NCI-H2081 (cell line): ENCODE measurements at places on chromosomes 6 and 20.

- no peak for DNase-seq
These were observed 134.0 kb downstream of the PDE7B start for GRCh38 chr6:135985471-135985870.

GRCh38 chr6:37137201-37138090, 32.5 kb upstream of the PIM1 start:
- DNase-seq = no peak

GRCh38 chr6:38173909-38174308, 354.4 kb downstream of the ZFAND3 start:
- no peak for DNase-seq

- DNase-seq = no peak
These were observed 130.3 kb upstream of the PDE10A start for GRCh38 chr6:165793287-165793825.

DNA sequence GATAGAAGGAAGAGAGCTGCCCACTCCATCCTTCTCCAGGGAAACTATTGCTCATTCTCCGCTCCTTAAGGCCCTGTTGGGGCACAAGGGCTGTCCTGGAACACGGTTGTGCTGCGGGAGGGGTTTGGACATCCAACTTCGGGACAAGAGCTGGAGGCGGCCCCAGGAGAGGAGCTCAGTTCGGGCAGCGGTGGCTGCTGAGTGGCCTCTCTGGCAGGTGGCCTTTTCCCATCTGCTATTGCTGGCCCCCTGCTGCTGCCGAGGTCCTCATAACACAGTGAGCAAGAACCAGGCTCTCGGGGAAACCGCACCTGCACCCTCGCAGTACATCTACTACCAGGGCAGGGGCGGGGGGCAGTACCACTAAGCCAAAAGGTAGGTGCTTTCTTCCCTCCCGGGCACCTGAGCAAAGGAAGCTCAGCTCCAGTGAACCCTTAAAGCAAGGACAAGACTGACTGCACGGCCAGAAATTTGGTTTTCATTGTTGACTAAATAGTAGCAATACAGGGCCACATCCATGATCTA, 63.7 kb downstream of the PSMG4 start:
- DNase-seq = no peak

- DNase-seq = no peak
These were observed 59.3 kb upstream of the ZNF217 start for GRCh38 chr20:53652859-53653517.

DNA sequence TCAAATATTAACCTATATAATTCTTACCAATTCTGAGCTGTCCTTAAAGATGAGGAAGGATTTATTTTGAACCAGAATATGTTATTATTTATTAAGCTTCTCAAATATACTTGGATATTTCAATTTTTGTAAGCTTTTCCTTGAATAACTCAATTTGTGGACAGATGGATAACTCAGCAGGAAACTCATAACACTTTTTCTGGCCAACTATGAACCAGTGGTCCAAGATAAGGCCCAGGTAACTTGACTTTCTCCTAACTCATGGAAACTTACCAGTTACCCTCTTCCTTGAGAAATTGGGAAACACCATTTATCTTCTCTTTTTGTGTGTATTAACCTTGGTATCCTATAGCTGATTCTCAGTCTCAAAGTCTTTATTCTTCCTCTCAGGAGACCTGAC, 427.5 kb upstream of the SYNCRIP start:
- DNase-seq = no peak

GRCh38 chr20:13822459-13822858, 37.6 kb downstream of the NDUFAF5 start:
- DNase-seq = no peak

DNA sequence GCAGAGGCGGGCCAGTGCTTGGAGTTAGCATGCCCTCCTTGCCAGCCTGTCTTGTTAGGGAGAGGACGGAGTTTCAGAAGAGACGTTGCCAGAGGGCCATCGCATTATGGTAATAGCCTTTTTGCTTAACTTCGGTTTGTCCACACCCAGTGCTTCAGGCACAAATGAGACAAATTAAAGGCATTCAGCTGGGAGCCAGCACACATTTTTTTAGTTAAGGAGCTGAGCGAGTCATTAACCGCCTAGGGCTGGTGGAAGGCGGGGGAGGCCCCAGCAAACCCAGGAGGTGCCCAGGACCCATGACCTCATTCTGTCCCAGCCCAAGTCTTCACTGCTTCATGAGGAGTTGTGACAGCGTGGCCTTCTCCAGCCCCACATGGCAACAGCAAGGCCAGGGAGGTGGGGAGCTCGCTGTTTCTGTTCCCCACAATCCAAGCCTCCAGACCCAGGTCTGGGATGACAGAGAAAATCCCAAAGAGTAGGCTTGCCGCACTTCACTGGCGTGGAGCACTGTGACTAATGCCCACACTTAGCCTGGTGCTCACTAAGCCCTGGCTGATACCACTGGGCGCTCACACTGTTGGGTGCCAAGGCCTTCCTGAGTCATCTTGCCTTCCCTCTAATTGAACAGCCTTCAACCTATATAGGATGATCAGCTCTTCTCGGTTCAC, 237.1 kb downstream of the ANKRD60 start:
- DNase-seq = no peak

- no peak for DNase-seq
These were observed 87.4 kb upstream of the JAG1 start for GRCh38 chr20:10761232-10761631.

GRCh38 chr6:106677282-106677681, 47.9 kb downstream of the QRSL1 start:
- DNase-seq = no peak

DNA sequence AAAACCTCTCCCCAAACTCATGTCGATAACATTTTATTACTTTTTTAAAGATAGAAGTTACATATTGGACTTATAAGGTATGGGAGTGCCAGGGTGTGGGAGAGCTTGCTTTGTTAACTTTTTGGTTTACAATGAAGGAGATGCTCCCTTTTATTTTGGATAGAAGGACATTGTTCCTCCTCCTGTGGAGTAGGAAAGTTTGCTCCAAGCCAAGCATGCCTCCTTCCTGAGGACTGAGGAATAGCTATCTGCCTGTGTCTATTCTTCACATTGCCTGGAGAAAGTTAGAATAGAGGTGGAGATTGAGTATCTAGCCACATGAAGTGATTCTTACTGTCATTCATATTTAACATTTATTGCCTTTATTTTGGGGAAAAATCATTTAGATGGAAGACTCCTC, 71.9 kb downstream of the EYA4 start:
- DNase-seq = no peak

DNA sequence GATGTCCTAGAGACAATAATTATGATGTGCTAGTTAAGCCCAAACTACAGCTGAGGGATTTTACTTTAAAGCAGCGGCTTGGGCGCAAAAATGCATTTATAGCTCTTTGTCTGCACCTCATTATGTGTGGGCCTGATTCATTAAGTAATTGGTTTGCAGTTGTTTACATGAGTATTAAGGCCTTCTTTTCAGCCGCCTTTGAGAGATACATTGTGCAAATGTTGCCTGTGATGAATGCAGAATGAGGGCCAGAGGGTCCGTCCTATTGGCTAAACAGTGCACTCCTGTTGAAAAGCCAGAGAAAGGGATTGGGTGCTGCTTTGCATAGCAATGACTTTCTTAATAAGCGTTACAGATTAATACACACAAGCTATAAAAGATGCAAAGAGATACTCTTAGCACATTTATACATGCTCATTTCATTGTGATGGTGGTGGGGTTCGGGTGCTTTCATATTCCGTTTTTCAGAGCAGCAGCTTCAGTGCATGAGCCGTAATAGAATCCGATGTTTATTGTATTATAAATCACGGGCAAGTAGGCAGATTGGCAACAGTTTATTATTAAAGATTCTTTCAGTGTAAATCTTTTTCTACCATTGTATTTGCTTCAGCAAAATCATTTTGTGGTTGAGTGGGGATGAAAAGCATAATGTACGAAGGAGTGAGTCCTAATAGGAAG, 68.2 kb upstream of the XRN2 start:
- peak; percentile 54 for DNase-seq

GRCh38 chr6:167345960-167346359, 21.1 kb downstream of the TTLL2 start:
- no peak for DNase-seq

DNA sequence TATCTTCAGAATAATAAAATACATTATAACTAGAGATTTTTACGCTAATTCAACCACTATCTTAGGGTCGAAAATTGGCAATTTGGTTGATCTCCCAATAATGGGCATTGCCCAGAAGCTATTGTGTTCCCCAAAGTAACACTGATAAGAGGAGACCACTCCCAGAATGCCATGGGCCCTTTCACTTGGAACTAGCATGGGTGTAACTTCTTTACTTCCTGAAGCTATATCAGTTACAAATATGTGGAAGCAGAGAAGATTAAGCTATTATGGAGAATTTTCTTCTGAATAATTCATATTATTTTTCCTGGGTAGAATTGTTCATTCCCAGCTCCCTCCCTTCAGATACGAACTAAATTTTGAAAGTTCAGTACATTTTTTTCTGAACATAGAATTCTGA, 48.2 kb upstream of the JAG1 start:
- no peak for DNase-seq

DNA sequence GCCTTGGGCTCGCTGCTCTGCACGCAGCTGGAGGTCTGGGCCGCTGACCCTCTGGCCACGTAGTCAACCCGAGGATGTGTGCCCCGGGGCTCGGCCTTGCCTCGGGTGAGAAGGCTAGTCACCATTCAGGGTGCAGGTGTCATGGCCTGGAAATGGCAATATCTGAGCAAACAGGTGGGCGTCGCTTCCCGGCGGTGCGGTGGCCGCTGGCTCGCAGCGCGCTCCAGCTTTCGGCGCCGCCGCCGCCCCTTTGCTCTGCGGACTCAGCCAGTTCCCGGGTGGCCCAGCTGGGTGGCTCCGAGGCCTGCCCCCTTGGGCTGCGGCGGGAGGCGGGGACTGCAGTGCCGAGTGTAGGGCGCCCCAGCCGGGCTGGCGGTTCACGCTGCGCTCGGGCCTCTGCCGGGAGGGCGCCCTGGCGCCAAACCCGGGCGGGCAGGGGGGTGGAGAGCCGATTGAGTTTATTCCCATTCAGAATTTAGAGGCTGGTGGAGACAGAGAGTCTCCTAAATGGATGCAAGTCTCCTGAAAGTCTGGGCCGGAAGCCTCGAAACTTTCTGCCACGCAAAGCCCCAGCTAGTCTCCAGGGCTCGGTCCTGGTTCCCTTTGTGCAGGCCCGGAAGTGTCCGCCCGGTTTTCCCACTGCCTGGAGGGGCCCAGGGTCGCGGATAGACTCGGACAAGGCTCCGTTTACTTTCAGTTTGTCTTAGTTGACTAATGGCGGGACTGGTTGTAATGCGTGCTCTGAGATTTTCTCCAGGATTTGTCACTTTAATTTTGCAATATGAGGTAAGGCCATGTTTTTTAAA, 11.3 kb upstream of the TFAP2A start:
- DNase-seq = no peak

- DNase-seq = no peak
These were observed 179.1 kb upstream of the SUPT3H start for GRCh38 chr6:45556828-45557227.

GRCh38 chr6:5622276-5623005, 361.1 kb downstream of the FARS2 start:
- DNase-seq = no peak

DNA sequence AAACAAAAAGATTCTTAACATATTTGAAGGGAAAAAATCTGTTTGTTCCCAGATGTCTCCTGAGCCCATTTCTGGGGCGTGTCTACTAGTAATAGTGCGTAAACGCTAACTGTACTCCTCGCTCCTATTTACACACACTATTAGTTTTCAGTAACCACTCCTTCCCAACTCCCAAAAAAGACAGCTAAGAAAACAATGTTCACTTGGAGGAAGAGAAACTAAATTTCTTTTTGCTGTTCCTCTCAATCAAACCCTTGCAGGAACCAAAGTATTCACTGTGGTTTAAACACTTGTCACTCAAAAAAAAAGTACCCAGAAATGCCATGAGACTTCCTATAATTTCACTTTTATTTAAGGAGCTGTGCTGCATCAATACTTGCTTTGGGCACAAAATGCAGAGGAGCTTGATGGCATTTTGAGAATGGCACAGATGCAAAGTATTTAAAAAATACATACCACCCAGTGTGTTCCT, 118.2 kb downstream of the BACH2 start:
- DNase-seq = no peak

GRCh38 chr6:148793721-148794120, 46.9 kb downstream of the UST start:
- no peak for DNase-seq

DNA sequence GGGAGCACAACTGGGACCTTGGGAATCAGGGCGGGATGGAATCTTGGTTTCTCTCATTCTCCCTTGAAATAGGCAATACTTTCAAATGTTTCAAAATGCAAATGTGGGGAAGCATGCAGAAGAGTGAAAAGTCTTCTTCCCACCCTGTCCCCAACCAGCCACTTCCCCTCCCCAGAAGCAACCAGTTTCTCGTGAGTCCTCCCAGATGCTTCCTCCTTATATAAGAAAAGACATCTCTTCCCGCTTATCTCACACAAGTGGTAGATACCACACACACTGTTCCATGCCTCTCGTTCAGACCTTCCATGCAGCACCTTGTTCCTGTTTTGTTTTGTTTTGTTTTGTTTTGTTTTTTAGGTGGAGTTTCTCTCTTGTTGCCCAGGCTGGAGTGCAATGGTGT, 25.1 kb downstream of the HCK start:
- DNase-seq = no peak

- no peak for DNase-seq
These were observed 1.0 kb downstream of the OR2J2 start for GRCh38 chr6:29171736-29172135.

- no peak for DNase-seq
These were observed 866.5 kb downstream of the KIF16B start for GRCh38 chr20:15706719-15707118.

GRCh38 chr20:4152696-4153235, 137.4 kb upstream of the RNF24 start:
- DNase-seq = no peak

- DNase-seq = no peak
These were observed 119.7 kb downstream of the BCKDHB start for GRCh38 chr6:80226151-80226550.

GRCh38 chr6:24140591-24140990, 14.6 kb downstream of the NRSN1 start:
- DNase-seq = no peak

GRCh38 chr20:32477594-32478512, 107.3 kb downstream of the NOL4L start:
- no peak for DNase-seq

GRCh38 chr6:167550941-167551627, 226.2 kb downstream of the TTLL2 start:
- DNase-seq = no peak

DNA sequence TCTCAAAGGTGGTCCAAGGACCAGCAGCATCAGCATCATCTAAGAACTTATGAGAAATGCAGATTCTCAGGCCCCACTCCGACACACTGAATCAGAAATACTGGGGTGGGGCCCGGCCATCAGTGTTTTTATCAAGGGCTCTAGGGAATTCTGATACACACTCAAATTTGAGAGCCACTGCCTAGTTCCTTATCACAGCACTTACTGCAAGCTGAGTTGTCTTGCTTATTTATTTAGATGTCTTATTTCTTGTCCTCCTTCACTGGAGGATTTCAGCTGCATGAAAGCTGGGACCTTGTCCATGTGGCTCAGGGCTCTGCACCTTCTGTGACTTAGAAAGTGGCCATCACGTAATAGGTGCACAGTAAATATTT, 139.4 kb upstream of the RREB1 start:
- DNase-seq = no peak
